Stimulated activated CD4-positive, alpha-beta T cell treated with anti-CD3 and anti-CD28 coated beads, TNF-alpha, amount 100 ng/mL, for 24 hours (primary cell): ENCODE measurements at places on chromosomes 5 and 9.

- no peak for DNase-seq
Measured at GRCh38 chr5:154767576-154767975, 12.4 kb downstream of the LARP1 start.

DNA sequence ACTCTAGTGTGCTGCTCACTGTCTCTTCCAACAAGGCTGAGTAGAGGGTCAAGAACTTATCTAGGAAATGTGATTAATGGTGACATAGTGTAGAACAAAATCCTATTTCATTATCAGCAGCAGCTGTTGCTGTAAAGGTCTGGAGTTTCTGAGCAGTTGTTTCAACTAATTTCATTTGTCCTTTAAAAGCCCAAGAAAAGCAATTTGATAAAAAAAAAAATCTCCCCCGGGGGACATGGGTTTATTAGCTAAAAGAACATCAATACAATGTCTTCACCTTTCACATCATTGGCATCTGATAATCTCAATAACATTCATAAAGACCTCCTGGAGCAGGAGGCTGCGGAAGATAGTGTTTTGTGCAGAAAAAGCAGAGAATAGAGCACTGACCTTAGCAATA, 468.1 kb downstream of the KCTD16 start:
- no peak for DNase-seq

GRCh38 chr9:101403516-101404285, 5.0 kb downstream of the ZNF189 start:
- no peak for DNase-seq

GRCh38 chr5:179619776-179620175, 3.7 kb downstream of the HNRNPH1 start:
- DNase-seq, result no peak

DNA sequence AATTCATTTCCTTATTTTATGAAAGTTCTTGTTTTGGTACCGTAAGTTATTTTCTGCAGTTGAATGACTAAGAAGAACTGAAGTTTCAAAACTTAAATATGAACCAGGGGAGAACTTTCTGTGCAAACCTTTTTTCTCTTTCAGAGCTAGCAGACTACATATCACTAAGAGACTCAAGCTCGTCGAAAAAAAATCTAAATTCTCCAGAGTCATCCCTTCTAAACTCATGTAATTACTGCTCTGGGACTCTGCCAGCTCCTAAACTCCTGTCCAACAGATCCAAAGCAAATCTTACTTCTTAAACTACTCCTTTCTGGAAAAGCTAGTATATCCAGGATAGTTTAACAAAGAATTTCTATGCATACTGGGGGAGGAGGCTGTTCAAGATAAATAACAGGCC, 87.0 kb upstream of the NR5A1 start:
- DNase-seq, result no peak

- no peak for DNase-seq
Measured at GRCh38 chr5:38757451-38758245, 88.2 kb upstream of the OSMR start.

- DNase-seq, result no peak
Measured at GRCh38 chr9:114004221-114004716, 73.8 kb downstream of the AMBP start.
